ENCODE measurements at places on chromosomes 16 and 17.

- DNase-seq = no peak
Measured at GRCh38 chr17:55661963-55662834, 60.5 kb downstream of the TMEM100 start.

DNA sequence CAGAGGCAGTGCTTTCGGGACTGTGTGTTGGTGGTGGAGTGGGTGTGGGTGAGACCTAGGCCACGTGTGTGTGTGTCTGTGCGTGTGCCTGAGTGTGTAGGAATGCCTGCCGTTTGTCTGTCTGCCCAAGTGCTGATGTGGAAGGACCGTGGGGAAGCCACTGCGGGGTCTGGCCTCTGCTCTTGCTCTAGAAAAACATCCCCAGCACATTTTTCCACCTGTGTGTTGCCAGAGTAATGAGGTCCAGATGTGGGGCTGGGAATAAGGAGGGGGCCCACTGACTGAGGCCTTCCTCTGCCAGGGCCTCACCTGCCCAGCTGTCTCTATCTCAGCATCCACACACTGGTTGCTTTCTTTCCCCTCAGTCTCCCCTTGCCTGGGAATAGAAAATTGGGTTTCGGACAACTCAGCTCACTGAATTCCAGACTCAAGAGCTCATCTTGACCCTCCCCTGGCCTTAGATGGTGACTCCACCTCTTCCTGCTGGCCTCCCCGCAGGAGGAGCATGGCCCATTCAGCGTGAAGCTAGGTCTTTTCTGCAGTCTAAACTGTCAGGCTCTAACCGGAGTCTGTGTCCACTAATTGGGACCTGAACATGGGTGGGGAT lies 7.6 kb downstream of the SGCA start:
- no peak for DNase-seq

GRCh38 chr16:4783251-4783950 lies 4.7 kb downstream of the SEPTIN12 start:
- DNase-seq = no peak

DNA sequence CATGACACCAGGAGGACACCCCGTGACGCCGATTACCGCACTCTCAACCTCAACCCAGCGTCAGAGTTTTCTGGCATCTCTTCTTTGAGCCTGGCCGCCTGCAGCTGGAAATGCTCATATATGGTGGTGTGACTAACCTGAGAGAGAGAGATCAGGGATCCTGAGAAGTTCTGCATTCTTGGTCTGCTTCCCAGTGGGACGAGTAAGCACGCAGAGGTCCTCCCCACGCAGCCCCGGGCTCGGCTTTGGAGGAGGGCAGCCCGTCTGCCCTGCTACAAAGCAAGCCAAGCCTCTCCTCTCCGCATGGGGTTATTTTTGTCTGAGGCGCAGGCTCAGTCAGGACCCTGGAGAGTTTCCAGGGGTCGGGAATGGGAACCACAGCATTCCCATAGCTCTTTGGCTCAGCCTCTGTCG lies 16.5 kb downstream of the CRISPLD2 start:
- no peak for DNase-seq

GRCh38 chr17:42125565-42125964 lies 3.0 kb downstream of the HSPB9 start:
- DNase-seq = no peak

DNA sequence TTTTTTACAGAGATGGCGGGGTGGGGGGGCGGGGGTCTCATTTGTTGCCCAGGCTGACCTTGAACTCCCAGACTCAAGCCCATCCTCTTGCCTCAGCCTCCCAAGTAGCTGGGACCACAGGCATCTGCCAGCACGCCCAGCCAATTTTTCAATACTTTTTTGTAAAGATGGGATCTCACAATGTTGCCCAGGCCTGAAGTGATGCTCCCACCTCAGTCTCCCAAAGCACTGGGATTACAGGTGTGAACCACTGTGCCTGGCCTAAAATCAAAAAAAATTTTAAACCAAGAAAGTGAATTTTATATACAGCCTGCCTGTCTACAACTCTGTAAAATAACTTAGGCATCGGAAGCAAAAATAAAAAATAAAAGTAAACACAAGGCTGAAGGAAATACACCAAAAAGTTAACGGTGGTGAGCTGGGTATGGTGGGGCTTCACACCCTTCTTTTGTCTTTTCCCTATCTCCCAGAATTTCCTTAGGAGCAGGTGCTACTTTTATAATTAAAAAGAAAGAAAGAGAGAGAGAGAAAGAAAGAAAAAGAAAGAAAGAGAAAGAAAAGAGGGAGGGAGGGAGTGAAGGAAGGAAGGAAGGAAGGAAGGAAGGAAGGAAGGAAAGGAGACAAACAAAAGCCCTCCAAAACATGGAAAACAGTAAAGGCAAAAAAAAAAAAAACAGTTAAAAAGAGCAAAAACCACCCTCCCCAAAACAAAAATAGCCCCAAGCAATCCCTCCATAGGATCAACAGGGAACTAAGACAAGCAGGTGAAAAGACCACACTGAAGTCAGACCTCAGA lies 51.4 kb downstream of the TBC1D16 start:
- DNase-seq = no peak

- DNase-seq = no peak
Measured at GRCh38 chr16:3640207-3640606, 14.3 kb upstream of the DNASE1 start.

DNA sequence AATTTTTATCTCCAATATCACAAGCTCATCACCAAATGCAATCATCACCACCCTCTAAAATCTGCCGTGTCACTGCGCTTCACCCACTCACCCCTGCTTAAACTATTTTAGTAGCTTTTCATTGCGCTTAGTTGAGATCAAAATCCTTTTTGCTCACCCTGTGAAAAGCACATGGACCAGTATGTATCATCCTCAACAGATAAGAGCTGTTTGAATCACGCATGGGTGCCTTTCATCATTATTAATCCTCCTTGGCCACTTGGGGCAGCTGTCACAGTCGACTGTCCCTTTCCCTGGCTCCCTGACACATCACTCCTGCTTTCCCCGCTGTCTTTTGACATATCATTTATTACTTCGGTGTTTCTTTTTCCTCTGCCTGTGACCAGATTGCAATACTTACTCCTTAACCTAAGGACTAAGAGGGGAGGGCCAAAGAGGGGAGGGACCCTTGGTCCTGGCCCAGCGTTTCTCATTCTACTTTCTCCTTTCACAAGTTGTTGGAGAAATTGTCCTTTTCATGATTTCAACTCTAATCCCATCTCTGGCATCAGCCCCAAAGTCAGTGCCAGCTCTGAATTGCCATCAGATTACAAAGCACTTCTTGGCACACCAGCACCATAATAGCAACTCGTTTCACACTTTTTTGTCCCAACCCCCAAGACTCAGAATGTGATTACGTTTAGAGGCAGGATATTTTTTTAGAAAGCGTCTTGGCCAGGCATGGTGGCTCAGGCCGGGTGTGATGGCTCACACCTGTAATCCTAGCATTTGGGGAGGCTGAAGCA lies 8.6 kb upstream of the KDM6B start:
- peak; percentile 61 for DNase-seq

Measured in hematopoietic multipotent progenitor cell treated with erythropoietin and hydrocortisone succinate and interleukin-3 and kit ligand, for 6 days (in vitro differentiated cells).